ENCODE measurements at places on chromosomes 16 and 17.

- DNase-seq = no peak
These were observed 113.6 kb downstream of the SNX29 start for GRCh38 chr16:12090151-12090530.

GRCh38 chr17:82235056-82235774, 6.4 kb downstream of the SLC16A3 start:
- no peak for DNase-seq

DNA sequence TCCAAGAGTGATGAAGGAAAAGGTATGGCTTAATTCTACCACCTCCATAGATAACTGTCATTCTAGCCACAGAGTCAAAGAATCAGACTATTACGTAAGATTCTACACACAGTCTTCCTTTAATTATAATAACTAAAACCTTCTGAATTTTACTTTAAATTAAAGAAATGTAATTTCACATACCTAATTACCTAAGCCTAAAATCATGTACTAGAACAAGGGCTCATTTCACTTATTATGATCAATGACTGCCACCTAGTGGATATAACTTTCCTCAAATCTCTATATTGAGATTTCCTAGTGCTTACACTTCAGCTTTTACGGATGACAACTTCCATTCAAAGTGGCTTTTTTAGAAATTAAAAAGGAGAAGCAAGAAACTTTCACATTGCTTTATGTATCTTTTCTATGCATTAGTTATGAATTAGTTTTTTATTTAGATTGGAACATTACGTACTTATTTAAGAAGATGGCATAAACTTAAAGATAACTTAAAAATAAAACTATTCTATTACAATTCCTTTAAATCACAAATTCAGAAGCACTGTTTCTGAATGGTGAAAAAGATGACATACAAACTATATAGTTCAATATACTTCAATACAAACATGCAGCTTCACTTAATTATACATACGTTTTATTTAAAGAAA, 18.2 kb upstream of the ABCA10 start:
- no peak for DNase-seq

GRCh38 chr16:70738083-70738977, 52.5 kb upstream of the MTSS2 start:
- DNase-seq = no peak

- peak; percentile 98 for DNase-seq
These were observed 22.4 kb upstream of the CRYM start for GRCh38 chr16:21300309-21301167.

DNA sequence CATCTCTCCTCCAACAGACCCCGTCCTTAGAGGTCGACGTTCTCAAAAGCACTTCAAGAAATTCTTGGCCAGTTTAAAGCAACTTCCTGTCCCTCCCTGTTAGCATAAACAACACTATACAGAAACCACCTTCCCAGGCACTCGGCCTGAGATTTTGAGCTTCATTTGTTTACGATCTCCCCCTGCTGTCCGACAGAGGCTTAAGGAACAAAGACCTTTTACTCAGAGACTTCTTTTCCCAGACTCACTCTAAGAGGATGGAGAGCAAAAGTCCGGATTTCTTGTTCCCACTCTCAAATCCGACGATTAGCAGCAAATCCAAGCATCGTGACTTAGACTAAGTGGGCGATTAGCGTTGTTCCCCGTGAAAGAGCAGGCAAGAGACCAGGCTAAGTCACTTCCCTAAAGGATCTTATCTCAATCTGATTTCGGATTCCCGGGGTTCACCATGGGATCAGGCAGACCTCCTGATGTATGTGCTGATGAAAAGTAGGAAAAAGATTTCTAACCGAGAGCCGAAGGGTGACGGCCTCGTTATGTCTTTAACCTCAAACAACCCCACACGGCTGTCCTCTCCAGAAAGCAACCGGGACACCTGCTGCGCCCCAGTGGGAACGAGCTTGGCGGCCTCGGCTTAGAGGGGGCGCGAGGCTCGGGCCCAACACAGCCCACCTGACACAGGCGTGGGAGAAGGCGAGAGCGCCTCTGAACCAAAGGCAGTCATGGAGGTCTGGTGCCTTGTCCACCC, 598 bp downstream of the INPP5K start:
- DNase-seq = peak; percentile 81

DNA sequence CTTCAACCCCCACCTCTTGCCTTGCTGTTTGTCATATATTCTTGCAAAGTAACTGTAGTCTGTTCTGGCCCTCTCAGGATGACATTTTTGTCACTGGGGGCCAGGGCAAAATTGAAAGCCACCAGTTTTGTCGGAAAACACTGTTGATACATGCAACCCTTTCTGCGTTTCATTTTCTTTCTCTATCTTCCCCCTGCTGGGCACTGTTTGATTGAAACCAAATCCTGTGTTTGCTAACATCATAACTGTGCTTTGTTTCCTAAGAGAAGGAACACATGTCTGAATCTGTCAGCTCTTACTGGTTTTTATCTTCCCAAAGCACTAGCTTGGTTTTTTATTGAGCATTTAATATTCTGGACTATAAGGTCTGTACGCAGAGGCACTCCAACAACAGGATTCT, 11.7 kb upstream of the CPPED1 start:
- DNase-seq = no peak

DNA sequence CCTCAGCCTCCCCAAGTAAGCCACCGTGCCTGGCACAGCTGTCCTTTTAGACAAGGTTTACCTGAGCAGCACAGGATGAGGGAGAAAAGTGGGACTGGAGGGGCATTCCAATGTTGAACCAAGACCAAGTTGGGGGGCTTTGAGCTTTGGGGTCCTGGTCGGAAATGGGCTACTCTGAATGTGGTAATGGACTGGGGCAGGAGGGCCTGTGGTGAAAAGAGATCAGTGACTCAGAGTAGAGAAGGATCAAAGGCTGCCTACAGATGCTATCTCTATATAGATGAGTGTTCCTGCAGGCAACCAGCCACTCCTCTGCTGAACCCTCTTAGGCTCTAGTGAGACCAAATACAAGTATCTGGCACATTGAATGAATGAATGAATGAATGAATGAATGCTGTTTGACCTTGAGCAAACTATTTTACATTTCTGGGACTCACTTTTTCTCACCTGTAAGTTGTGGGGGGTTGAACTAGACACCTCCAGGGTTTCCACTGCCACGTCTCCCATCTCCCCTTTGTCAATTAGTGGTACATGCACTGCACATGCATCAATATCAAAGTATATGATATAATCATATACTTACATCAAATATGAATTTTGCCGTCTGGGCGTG, 26.3 kb upstream of the ETV4 start:
- no peak for DNase-seq

GRCh38 chr16:72939247-72939646, 108.7 kb downstream of the ZFHX3 start:
- DNase-seq = peak; percentile 74

DNA sequence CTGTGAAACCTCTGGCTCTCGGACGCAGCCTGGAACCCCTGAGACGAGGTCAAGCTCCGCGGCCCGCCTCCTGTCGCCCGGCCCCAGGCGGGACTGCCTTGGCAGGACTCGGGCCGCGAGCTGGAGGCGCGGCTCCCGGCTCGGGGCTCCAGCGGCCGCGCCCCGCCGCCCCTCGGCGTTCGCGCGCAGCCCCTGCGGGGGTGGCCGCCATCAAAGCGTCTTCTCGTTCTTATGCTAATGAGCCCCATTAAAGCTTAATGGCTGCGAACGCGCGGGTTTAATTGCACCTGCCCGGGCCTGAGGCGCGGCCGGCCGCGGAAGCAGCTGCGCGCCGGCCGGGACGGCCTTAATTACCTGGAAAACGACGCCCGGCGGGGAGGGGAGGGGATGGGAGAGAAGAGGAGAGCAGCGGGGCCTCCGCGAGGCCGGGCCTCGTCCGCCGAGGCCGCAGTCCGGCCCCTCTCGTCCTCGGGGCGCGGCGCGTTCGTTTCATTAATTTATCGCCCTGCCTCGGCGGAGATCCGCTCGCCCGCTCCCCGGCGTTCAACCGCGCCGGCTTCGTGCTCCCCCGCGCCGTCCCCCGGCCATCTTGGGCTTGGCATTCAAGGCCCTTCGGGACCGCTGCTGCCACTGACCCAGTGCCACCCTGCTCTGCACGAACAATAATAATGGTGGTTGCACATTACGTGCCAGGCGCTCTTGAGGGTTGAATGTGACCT, 19.2 kb downstream of the RAI1 start:
- no peak for DNase-seq

- no peak for DNase-seq
These were observed 13.0 kb upstream of the SALL1 start for GRCh38 chr16:51163894-51164566.

GRCh38 chr17:66405836-66406677, 103.6 kb downstream of the PRKCA start:
- DNase-seq = no peak

GRCh38 chr16:57735755-57736418, at the start of gene KATNB1:
KATNB1 (plus strand) TSS chr16:57735770; CDS start chr16:57737244, 1,474 bp downstream.
- DNase-seq = no peak

GRCh38 chr16:8642146-8642545, 20.6 kb downstream of the METTL22 start:
- no peak for DNase-seq

- no peak for DNase-seq
These were observed 35.4 kb upstream of the GAN start for GRCh38 chr16:81279392-81279791.

- no peak for DNase-seq
These were observed 698 bp downstream of the UBE2G1 start for GRCh38 chr17:4365628-4366326.

- no peak for DNase-seq
These were observed 4.6 kb upstream of the ICAM2 start for GRCh38 chr17:64024781-64025731.

- no peak for DNase-seq
These were observed 144.0 kb downstream of the SOX9 start for GRCh38 chr17:72264682-72265405.
